NCI-H510A treated with DMSO at 0.1 percent for 48 hours (cell line): ENCODE measurements at places on chromosomes 4 and X.

DNA sequence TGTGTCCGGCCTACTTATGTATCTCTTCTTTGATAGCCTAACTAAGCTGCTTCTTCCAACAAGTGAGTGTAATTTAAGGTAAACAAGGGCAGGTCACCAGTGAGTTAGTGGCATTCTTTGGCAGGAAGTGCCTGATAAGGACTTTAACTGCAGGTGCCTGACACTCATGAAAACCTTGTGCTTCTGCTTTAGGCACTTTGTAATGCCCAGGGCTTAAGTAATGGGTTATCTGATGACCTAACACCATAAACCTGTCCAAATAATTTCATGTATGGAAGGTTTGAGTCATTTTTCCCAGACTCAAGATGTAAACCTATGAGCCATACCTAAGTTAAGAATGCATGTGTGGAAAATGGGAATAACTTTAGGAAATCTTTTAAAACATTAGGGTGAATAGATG, 43.0 kb downstream of the BCOR start:
- no peak for DNase-seq

DNA sequence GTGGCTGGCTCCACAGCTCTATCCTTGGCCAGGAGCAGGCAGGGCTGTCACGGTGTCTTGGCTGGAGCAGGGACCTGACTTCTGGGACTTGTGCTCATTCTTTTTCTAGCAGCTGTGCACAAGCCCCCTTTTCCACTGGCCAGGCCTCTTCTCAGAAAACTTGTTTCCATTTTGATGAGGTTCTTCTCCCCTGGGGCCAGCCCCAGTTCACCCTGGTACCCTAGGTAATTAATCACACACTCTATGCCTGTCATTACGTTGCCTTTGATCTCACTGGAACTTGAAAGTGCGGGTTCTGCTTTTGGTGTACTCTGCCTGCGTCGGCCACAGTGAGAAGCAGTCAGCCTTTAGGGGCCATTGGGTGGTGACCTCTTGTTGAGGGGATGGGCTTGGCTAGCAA, 26.6 kb downstream of the DRD5 start:
- DNase-seq = no peak

GRCh38 chr4:150289198-150289597, 211.0 kb downstream of the DCLK2 start:
- DNase-seq = no peak

GRCh38 chr4:147408189-147408588, 72.7 kb upstream of the EDNRA start:
- no peak for DNase-seq

- DNase-seq = no peak
Observed at GRCh38 chr4:165293927-165294649, 33.4 kb upstream of the MSMO1 start.

- no peak for DNase-seq
Observed at GRCh38 chr4:40446839-40447238, 111.7 kb downstream of the CHRNA9 start.

- DNase-seq = no peak
Observed at GRCh38 chr4:77500801-77501200, 104.8 kb upstream of the CXCL13 start.

DNA sequence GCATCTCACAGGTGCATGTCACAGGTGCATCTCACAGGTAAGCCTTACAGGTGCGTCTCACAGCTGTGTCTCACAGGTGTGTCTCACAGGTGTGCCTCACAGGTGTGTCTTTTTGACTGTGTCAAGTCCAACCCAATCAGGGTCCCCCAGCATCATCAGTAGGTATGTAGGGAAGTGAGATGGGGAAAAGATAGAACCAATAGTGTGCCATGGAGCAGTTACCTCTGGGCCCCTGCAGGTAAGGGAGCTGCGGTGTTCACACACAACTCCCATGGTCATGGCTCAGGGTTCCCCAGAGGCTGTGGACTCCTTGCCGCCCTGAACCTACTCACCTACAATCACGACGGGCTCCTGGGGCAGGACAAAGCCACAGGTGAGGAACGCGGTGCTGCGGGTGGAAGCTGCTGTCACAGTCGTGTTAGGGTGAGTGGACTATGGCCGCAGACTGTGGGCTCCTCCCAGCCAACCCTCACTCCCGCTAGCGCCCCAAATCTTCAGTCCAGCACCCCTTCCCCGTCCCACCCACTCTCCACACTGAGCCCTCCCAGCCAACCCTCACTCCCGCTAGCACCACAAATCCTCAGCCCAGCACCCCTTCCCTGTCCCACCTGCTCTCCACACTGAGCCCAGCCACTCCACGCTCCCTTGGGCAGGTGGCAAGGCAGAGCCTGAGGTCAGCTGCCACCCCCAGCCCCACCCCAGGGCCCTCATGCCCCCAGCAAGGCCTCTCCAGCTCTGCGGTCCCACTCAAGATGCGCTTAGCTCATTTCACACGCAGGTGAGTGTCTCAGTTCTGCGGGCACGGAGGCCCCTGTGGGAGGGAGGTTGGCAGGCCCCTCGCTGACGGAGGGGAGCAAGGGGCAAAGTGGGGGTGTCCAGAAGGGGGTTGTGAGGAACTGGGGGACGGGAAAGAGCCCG, 2.1 kb upstream of the PDE6B start:
- no peak for DNase-seq

GRCh38 chr4:145843148-145843547, 95.5 kb downstream of the ZNF827 start:
- DNase-seq = no peak

DNA sequence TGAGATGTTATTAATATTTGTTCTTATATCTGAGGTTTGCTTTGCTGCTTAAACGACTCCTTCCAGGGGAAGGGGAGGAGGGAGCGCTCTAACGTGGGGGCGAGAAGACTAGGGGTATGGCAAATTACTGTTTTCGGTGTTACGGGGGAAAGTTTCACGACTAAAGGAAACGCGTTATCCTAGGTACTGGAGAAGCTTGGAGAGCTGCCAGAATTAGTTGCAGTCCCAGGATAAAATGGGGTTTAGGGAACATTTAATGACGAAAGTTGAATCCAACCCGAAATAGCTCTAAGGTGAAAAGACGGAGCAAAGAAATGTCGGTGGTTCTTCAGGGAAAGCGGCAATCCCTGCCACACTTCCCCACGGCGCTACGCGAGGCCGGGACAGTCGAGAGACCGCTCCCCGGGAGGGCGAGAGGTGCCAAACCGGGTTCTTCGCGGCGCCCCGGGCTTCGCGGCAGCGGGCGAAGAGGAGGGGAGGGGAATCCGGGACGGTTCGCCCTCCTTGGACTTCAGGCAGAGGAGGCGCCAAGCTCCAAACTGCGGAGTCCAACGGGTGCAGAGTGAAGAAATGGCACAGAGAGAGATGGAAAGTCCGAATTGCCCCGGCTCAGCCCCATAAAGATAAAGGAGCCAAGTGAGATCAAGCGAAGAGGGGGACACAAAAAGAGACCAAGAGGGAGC, 724 bp downstream of the THOC2 start:
- no peak for DNase-seq

- no peak for DNase-seq
Observed at GRCh38 chr4:15013585-15013984, 11.3 kb downstream of the CPEB2 start.

DNA sequence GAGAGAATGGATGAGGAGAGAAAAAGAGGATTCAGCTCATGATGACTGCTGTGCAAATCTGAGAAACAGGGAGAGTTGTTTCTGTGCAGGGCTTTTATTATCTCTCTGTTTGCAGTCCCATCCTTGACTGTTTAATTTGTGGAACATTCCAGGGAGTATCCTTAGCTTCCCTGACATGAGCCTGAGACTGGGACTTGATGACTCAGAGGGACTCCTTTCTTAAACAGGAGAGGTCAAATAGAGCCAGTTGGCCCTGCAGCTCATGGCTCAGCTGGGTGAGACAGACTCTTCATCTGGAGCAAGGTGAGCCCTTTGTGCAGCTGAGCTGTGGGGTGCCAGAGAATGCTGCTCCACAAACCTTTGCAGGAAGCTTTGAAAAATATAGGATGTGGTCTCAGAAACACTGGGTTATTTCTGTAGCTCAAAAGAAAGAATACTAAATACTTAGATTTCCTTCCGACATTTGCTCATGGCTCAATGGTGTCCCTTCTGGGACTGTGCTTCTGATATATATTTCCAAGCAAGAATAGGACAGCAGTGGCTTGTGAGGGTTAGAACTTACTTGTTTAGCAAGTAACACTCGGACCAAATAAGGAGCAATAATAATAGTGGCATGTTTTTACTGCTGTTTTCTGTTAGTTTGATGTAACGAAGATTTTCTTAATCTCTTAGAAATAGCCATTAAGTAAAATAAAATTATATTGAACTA, 14.5 kb downstream of the ARHGAP24 start:
- DNase-seq = no peak

DNA sequence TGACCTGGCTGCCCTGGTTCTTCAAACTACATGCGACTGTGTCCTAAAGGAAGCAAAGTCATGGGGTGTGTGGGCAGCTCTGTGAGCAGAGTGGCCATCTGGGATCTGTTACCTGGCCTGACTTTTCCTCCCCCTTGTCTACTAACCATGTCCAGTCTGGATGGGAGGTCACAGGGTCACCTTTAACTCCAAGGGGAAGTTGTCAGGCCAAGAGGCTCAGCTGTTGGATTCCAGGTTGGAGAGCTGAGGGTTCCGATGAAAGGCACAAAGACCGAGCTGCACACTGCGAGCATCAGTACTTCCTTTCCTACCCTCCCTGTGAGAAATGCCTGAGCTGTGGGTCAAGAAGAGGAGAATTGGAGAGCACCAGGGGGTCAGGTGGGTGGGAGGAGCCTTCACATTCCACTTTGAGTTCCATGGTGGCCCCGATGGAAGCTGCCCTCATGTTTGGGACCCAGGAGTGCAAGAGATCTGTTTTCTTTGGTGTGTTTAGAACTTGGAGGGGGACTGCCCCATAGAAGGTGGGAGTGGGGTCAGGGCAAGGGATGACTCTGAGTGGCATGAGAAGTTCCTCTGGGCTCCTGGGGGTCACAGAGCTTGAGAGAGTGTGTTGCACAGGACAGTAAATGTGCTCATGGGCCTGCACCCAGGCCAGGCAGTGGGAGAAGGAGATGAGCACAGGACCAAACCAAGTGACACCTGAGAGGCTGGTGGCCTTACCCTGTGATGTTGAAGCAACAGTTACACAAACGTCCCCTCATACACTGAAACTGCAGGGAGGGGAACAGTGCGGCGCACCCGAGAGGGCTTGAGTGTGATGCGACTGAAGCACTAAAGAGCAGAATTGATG, 36.2 kb downstream of the RGS12 start:
- DNase-seq = no peak

DNA sequence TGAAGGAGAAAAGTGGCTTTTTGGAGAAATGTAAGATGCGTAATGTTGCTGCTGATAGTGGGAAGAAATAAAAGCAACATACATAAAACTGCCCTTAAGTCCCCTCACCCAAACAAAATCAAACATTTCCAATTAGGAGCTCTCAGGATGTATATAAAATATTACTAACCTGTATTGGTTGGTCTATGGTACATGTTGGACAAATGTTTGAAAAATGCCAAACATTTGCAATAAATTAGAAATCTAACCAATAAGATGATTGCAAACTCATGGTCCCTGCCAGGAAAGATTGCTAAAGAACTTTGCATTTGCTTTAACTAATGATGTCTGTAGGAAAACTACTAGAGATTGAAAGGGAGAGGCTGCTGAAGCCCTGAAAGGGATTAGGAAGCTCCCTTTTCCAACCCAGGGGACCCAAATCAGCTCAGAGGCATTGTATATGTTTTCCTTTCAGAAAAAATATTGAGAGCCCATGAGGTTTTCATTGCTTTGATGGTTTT, 1.8 kb downstream of the SFRP2 start:
- no peak for DNase-seq
